ENCODE measurements at places on chromosomes 13 and 19.

- no peak for DNase-seq
Observed at GRCh38 chr13:45875951-45876350, 24.4 kb upstream of the SIAH3 start.

- no peak for DNase-seq
Observed at GRCh38 chr19:2678044-2678671, 24.3 kb downstream of the GNG7 start.

GRCh38 chr19:55373993-55374757, 2.5 kb upstream of the TMEM190 start:
- DNase-seq = no peak

DNA sequence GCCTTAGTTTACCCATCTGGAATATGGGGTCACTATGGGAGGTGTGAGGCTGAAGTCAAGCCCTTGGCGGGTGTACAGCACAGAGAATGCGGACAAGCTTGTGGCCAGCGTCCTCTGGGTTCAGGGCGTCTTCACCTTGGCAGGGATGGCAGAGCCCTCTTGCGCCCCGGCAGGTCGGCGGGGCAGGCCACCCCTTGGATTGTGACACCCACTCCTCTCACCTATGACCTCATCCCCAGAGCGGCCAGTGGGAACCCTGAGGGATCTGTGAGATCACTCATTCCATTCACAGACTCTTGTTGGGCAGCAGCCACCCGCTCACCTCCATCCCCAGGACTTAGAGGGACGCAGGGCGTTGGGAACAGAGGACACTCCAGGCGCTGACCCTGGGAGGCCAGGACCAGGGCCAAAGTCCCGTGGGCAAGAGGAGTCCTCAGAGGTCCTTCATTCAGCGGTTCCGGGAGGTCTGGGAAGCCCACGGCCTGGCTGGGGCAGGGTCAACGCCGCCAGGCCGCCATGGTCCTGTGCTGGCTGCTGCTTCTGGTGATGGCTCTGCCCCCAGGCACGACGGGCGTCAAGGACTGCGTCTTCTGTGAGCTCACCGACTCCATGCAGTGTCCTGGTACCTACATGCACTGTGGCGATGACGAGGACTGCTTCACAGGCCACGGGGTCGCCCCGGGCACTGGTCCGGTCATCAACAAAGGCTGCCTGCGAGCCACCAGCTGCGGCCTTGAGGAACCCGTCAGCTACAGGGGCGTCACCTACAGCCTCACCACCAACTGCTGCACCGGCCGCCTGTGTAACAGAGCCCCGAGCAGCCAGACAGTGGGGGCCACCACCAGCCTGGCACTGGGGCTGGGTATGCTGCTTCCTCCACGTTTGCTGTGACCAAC, at the start of gene SPACA4:
TSS of gene SPACA4 (plus strand) at position 280 of the 896 bp plus-strand sequence. CDS start at position 517, 237 bp downstream.
- DNase-seq = no peak

GRCh38 chr19:41626877-41627276, at the start of gene CEACAM4:
TSS of gene CEACAM4 (minus strand) at chr19:41627074. CDS start at chr19:41626963, 111 bp downstream.
- no peak for DNase-seq

DNA sequence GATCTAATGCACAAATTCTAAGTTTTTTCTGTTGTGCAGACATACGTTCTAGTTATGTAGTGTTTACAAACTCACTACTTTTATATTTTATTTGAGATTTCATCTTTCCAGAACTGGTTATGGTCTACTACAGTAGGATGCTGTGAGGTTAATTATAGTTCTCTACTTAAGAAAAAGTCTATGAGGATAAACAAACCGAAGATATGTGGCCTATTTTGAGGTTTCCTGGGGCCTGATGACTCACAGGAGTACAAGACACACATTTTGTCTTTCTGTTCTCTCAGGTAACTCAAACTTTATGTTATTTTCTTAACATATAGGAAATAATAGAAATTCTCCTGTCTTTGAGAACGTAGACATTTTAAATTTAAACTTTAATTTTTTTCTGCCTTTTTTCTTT, 45.1 kb downstream of the PCDH20 start:
- DNase-seq = no peak

DNA sequence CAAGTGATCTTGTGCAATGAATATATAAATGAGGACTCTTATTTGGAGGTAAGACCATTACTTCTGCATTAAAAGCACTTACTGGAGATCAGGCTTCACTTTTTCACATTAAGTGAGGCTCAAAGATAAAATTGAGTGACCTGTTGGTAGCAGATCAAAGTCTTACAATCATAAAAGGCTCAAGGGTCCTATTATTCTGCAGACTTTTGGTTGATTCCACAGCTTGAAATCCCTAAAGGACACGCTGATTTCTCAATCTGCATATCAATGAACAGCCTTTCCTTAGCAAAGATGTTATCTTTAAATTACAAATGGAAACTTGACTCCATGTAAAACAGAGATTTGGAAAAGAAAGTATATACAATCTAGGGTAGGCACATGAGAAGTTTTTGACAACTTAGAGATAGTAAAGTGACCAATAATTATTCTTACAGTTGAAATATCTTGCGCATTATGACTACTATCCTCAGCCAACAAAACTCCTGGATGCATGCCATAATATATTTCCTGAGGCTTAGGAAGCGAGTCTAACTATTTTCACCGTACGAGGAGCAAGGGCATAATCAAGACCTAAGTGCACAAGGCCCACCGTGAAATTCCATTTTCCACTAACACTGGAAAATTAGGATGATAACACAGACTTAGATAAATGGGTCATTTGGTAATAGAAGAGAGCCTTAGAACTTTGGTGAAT, 640.7 kb downstream of the LIG4 start:
- DNase-seq = no peak

GRCh38 chr13:69948016-69948415, 159.6 kb upstream of the ATXN8OS start:
- DNase-seq = no peak

- DNase-seq = no peak
Observed at GRCh38 chr19:28744943-28745342, 468.0 kb downstream of the UQCRFS1 start.

- no peak for DNase-seq
Observed at GRCh38 chr19:33254245-33254824, 28.7 kb upstream of the SLC7A10 start.

GRCh38 chr19:39969266-39969665, 1.7 kb upstream of the PSMC4 start:
- DNase-seq = no peak

All from stimulated activated CD4-positive, alpha-beta T cell treated with anti-CD3 and anti-CD28 coated beads, Interleukin-1b, Interleukin-23, amount 100 ng/mL, for 1 hour (primary cell).